Activated T-helper 1 cell treated with Interleukin-2 at 50 U/mL for 16 hours (primary cell): ENCODE measurements at places on chromosomes 1 and 21.

DNA sequence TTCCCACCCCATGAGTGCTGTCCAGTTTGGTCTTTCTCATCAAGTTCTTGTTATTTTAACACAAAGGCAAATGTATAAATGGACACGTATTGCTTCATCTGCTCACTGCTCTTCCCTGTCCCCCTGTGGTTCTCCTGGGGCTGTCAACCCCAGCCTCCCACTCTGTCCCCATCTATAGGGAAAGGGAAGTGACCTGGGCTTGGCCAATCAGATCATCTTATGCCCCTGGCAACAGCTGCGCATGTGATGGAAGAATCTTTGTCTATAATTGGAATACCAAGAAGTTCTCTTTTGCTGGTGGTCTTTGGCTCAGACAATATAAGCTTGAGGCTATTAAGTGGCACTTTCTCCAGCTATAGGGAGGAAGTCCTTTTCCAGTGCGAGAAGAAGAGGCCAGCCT lies 4.7 kb upstream of the CCSAP start:
- DNase-seq: no peak

DNA sequence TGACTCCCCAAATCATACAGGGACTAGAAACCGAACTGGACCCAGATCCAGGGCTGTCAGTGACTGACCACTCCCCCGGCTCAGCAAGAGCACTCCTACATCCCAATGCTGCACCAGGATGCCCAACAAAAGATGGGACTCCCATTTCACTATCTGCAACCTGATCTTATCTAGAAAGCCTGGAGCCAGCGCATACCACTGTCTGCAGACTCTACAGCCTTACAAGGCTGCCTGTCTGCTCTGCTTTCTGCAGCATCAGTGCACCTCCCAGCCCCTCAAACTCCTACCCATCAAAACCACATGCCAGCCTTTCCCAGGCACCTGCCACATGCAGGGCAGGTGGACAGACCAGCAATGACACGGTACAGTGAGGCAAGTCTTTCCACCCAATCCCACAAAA lies 52.2 kb downstream of the SSBP3 start:
- DNase-seq: no peak

GRCh38 chr1:56808410-56808809 lies 10.8 kb downstream of the FYB2 start:
- no peak for DNase-seq

- DNase-seq: no peak
Measured at GRCh38 chr1:44718091-44718490, 12.9 kb downstream of the RNU5D-1 start.

- no peak for DNase-seq
Measured at GRCh38 chr1:217344712-217345111, 286.2 kb downstream of the GPATCH2 start.

DNA sequence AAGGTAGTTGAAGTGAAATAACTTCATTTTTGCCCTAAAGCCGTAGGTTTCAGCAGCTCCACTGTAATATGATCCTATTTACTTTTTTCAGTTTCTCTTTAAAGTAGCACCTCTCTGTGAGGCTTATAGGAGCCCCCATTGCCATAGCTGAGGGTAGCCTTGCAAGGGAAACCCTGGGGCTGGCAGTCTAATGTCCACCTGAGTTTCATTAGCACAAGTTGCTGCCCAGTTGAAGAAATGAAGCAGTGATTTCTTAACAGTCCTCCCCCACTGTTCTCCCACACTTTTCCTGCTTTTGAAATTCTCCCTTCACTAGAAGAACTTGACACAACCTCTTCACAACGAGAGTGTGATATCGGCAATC lies 1.5 kb downstream of the HMCN1 start:
- no peak for DNase-seq

GRCh38 chr21:31801551-31802219 lies 69.8 kb upstream of the SCAF4 start:
- DNase-seq: no peak

GRCh38 chr1:104291156-104291555 lies 541.5 kb downstream of the AMY1C start:
- DNase-seq: no peak

DNA sequence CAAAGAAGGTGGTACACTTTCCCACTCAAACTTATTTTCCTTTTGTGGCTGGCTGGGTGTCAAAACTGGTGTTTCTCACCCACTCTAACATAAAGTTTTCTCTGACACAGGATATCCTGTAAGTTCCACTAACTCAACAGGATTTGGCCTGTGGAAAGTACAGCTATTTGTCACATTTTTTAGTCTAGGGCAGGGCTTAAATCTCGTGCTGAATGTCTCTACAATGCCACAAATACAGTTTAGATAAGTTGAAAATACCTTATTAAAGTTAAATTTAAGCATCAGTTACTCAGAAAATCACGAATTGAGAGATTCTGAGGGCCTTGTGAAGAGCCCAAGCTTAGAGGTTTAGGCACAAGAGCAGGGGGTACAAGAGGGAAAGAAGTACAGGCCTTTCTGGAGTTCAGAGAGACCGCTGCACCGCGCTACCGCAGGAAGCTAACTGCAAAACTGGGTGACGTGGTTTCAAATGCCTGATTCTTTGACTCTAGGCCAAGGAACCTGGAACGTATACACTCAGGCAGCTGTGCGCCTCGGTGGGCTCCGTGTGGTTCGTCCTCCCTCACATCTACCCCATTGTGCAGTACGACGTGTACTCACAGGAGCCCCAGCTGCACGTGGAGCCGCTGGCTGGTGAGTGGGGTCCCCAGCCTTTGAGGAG lies 23.4 kb upstream of the PWP2 start:
- peak; percentile 42 for DNase-seq

DNA sequence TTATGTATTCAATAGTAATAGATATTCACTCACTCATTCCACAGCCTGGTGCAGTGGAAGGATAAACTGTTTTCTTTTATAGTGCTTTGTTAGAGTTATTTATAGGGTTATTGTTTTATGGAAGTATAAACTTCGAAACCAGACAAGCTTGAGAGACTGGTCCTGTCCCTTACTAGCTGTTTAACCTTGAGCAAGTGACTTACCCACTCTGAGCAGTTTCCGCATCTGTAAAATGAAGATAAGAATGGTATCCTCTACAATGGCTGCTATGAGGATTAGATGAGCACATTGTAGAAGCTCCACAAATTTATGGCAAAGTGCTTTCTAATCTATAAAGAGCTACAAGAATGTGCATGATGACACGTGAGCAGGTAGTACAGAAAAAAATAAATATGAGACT lies 30.8 kb upstream of the EPS15 start:
- no peak for DNase-seq
